ENCODE measurements at places on chromosomes 12 and 14. TPM values are rescaled to one million over a fixed set of nuclear protein-coding genes. Genes with fewer than 3 reads are reported as not detected.

GRCh38 chr12:97560350-97560749 lies 97.7 kb downstream of the RMST start:
- no peak for DNase-seq

Gene KLHDC1
- total RNA-seq = 5.1 TPM

GRCh38 chr12:125092872-125093680 lies 27.8 kb downstream of the AACS start:
- no peak for DNase-seq

Gene GZMB
- total RNA-seq = 2,205 TPM

DNA sequence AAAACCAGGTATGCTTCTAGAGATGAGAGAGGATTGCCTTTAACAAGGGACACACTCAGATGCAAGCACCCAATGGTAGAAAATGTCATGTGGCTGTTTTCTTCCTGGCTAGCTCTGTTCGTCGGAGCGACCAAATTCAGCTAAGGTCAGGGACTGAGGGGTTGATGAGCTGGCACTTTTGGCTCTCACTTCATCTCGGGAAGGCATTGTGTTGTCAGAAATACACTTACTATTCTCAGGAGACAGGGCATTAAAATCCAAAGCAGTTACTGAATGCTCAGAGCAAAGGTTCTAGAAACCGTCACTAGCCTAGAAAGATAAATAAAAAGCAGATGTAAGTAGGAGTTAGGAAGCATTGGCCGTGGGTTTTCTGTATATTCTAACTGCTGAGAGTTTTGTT lies 275.7 kb upstream of the SSTR1 start:
- no peak for DNase-seq

Measured in activated T-cell treated with anti-CD3 and anti-CD28 coated beads, Interleukin-2, amount 50 U/mL, for 72 hours (primary cell).